ENCODE measurements at places on chromosomes 2 and 18.

DNA sequence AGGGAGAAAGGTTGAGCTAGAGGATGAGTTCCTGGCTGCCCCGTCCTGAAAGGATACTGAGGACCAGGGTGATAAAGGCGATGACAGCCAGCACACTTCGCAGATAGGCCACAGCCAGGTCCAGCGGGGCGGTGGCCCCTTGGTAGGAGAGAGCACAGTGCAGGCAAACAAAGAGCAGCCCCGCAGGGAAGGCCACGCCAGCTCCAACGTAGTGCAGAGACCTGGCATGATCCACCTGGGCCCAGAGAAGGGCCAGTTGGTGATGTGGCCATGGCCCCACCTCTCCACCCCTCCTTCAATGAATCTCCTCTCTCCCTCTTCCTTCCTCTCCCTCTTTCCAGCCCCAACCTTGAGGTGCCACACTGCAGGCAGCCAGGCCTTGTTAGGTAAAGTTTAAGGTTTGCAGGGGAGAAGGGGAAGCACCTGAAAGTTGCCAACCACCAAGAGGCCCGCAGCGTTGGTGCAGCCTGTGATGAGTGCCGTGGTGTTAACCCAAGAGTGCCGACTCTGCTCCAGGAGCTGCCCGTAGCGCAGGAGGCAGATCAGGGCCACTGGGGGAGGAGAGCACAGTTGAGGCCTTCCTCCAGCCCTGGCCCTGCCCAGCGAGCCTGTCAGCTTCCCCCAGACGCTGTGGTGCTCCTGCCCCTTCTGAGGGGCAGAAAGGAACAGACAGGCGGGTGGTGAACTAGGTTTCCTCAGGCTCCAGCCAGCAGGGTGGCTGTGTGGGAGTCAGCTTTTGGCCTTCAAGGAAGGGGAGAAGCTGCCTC is 2.8 kb downstream of the TMEM150A start:
- peak; percentile 59 for DNase-seq

- no peak for DNase-seq
Observed at GRCh38 chr2:37830636-37831035, 94.5 kb upstream of the RMDN2 start.

GRCh38 chr2:46650556-46651001 is 171.2 kb downstream of the TMEM247 start:
- no peak for DNase-seq

GRCh38 chr2:41957431-41957830 is 90.4 kb upstream of the PKDCC start:
- no peak for DNase-seq

DNA sequence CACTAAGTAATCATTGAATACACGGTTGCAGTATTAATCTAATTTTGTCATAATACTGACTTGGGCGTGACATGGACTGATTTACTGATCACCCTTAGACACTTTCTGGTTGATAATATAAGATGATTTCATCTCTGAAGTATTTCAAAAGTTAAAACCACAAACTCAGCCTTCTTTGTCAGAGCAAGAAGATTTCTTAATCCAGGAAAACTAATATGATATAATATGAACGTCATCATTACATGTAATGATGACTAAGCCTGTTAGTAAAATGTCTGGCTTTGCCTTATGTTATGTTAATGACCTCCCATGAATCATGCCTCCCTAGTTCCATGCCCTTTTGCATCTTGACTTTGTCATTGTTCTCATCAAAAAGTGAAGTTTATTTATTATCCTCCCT is 1325.0 kb upstream of the CDH2 start:
- DNase-seq, result no peak
